ENCODE measurements at places on chromosomes 3 and 15.

DNA sequence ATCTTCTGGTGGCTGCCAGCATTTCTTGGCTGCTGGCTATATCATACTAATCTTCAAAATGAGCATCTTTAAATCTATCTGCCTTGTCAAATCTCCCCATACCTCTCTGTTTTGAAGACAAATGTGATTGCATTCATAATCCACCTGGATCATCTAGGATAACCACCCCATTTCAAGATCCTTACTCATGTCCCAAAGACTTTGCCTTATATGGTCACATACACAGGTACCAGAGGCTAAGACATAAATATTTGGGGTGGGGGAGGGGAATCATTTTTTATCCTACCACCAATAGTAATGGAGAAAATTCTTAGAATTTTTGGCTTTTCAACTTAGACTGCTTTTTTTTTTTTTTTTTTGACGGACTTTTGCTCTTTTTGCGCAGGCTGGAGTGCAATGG, 970.8 kb downstream of the PLOD2 start:
- DNase-seq, result no peak

- DNase-seq, result no peak
Observed at GRCh38 chr15:77830051-77830468, 197.3 kb upstream of the LINGO1 start.

GRCh38 chr3:116256843-116257485, 188.3 kb downstream of the LSAMP start:
- DNase-seq, result no peak

DNA sequence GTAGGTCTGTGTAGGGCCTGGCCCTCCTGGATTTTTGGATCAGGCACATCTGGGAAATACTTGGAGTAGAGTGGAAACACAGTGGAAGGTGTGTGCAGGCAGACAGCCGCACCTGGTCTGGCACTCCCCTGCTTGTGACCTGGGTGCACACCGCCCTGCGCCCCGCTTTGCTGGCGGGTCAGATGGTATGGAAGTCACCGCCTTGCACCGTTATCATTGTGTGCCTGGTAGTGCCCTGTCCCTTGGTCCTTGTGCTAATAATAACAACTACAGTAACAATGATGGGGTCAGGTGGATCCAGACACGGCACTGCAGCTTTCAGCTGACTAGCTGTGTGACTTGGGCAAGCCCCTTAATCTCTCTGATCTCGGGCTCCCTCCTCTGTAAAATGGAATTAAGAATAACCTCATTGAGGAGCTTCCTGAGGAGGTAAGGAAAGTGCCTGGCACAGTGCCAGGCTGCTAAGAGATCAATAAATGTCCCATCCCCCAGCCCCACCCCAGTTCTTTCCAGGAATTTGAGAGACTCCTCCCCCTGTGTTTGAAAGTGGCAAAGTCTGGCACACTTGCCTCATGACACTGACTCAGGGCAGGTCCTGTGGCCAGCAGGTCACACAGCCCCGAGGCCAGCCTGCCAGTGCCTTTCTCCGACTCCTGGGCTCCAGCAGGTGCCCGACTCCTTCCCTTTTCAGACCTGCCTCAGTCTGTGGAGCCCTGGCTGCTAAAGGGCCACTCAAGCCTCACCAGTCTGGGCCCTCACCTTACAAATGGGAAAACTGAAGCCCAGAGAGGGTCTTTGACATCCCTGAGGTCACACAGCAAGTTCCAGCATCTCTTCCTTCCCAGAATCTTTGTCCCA, 9.8 kb downstream of the ISG20 start:
- DNase-seq, result no peak

- DNase-seq, result no peak
Observed at GRCh38 chr15:62625429-62626033, 417.0 kb upstream of the TPM1 start.

DNA sequence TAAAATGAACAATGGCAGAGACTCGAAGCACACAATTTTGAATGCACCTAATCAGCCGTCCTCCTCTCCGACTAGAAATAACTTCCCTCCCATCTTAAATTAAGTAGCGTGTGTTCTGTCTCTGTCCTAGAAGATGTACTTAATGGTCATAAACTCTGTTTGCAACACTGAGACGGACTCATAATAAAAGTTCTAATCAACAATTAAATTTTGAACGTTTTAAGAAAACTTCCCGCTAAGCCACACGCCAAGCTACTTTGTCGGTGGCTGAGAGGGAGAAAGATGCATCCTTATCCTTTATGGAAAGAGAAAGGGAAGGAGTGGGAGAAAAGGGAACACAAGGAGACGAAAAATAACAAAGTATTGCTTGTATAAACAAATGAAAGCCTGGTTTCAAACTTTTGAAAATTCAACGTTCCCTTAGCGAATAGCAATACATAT, 989 bp downstream of the GNB4 start:
- DNase-seq, result no peak

DNA sequence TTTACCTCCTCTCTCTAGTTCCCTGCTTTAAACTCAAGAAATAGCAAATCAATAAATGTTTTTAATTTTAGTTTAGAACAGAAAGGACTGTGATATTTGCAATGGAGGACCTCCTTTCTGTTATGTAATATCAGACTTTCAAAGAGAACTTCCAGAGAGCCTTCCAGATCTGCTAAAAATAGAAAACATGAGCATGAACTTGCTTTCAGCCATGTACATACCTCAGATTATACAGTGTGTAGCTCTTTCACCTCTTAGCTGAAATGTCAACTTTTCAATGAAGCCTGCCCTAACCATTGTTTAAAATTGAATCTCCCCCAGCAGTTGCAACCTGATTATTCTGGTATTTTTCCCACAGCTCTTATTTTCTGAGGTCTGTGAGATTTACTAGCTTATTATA, 12.6 kb downstream of the CAPN7 start:
- no peak for DNase-seq

DNA sequence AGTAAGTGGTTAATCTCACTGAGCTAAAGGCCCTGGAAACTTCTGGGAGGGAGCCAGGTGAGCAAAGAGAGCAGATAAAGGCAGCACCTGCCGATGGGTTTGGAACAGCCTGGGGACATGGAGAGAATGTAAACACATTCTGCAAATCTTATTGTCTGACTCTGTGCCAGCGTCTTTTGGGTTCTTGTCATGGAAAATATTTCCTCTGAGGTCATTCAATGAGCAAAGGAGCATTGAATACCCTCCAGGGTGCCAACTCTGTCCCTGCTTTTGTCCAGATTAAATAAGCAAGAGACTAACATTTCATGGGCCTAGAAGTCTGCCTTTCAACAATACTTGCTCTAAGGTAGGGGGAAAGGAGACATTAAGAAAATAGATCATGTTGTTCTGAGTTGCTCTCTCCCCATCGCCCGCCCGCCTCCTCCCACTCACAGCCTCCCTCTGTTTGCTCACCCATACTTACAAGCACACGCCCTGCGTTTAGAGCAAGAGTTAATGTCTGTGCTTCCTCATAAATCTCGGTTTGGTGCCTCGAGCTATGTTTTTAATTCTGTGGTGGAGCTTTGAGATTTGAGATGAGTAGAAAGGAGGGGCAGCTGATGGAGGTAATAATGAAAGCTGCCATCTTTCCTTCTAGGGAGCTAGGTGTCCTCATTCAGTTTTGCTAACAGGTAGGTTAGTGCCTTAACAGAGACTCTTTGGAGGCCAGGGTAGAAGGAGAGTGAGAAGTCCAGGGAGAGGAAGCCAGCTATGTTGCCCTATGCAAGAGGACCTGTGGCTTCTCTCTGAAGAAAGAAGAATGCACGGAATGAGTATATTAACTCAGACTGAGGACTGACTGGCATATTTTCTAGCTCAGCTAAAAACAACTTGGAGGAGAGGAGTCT, 132.9 kb downstream of the TPRG1 start:
- DNase-seq, result no peak

DNA sequence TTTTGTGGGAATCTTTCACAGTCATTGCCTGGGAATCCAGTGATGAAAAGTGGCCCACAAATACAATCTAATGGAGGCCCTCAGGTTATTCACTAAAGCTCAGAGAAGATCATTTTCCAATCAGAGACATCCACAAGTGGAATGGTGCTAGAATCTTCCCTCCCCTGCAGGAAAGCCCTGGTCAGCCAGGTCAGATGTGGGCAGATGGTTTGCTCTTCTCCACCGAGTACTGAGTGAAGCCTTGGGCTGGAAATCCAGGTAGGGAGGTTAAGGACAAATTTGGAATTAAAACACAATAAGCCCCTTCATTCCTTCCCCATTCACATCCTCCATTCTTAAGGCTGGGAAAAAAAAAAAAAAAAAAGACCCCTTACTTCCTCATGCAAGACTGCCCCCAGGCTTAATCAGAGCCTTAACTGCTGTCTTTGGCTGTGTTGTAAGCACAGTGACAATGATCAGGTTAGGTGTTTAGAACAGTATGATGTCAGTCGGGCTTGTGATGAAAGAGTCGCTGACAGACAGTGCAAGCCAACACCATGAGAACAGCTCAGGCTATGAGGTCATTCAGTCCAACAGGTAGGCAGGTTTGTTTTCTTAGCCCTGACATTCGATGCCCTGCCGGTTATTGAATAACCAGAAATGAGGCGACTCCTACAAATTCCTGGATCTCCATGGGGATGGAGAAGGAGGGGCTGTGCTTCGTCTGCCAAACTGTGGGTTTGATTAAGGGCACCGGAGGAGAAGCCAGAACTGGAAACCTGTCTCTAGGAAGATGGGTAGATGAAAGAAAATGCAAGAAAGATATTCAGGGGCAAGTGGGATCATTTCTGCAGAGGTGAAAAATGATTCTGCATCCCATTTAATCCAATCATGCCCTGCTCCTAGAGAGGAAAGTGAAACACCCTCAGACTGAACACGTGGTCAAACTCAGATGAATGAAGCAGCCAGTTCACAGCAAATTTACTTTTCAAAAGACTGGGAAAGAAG, 23.5 kb upstream of the HES1 start:
- no peak for DNase-seq

- no peak for DNase-seq
Observed at GRCh38 chr3:2940062-2940461, 170.1 kb downstream of the IL5RA start.

GRCh38 chr15:73053398-73053723, 1.1 kb downstream of the NEO1 start:
- no peak for DNase-seq

DNA sequence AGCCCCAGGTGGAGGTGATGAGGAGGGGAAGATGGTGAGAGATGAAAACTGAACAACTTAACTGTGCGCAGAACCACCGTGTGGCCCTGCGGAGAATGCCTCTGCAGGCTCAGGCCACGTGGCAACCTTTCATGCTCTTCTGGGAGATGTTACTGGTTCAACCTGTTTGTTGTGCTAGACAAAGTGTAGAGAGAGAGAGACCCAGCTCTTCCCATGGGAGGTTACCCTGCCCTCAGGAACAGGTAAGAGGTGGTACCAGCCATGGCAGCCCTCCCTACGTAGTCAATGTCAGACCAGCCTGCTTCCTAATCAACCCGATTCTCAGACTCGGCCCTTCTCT, 37.0 kb upstream of the HACD2 start:
- no peak for DNase-seq

DNA sequence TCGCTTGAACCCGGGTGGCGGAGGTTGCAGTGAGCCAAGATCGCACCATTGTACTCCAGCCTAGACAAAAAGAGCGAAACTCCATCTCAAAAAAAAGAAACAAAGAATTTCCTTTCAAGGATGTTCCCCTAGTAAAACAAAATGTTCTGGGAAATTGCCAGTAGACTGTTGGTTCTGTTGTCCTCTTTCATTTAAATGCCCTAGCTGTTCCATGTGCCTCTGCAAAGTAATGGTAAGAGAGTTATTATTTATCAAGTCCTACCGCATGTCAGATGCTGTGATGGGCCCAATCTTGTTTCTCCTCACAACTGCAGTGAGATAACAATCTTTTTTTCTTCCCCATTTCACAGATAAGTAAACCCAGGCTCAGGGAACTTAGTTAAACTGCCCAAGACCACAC, 254.3 kb upstream of the TPM1 start:
- DNase-seq, result no peak

DNA sequence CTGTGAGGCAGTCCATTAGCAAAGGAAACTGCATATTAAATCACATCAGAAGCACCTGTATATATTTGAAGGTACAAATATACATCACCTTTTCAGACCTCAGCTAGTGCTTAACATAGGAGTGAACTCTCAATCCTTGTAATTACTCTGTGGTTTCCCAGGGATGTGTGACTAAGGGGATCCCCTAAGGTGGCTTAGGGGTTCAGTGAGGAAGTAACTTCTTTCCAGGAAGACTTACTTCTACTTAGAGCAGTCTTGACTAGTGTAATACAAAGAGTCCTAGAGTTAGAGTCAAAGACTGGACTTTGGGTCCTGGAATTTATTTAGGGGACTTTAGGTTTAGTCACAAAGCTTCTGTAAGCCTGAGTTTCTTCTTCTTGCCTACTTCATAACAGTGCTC, 8.7 kb upstream of the SUMF1 start:
- DNase-seq, result no peak

DNA sequence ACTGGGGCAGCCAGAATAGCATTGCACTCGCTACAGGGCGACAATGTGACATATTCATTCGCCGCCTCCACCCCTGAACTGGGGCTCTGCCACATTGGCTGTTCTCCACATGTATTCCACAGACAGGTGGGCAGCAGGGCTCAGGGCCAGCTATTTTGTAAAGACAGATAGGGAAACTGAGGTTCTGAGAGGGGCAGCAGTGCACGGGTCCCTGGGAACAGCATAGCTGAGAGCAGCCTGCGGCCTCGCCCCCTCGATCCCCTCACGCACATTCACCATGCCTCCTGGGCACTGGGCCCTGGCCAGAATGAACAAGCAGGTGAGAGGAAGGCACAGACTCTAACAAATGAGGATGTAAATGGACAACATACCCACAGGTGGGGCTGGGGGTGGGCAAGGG, 75.0 kb upstream of the SPATA12 start:
- DNase-seq, result no peak

- no peak for DNase-seq
Observed at GRCh38 chr3:134766290-134766689, 28.8 kb upstream of the EPHB1 start.

DNA sequence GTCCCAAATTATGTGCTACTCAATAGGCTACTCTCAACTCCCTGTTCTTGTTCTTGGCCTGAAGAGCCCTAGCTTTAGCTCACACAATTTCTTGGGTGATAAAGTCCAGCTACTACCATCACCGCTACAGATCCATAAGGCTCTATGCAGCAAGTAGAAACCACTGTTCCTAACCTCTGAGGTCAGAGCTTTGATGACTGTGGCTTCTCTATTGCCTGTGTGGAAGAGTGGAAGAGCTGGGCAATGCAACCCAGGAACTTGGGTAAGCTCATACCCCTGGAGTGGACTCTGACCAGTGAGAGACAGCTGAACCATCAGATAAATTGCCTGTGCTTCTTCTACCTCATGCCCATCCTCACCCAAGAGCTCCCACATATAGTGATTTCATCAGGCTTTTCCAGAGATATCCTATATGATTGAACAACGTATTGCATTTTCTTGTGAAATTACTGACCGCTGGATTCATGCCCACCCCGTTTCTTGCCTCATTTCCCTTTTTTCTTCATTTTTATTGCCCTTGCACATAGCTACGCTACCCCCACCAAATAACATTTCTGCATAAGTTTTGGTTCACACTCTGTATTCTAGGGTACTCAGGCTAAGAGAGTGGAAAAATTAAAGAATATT, 172.3 kb upstream of the MBNL1 start:
- DNase-seq, result no peak

DNA sequence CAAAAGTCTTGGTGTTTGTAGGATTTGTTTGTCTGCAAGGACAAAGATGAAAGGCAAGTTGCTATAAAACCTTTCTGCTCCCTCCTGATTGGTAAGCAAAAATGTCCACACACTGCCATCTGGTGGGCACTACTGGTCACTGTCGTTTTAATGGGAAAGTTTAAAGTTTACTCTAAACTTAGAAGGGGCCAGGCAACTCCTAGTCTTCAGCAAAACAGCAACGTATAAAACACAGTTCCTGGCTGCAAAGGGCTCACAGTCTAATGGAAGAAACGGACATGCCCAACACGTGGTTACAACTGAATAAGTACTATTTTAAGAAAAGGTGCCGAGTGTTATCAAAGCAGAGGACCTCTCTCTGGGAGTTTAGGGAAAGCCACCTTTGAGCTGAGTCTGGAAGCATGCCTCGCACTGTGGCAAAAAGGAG, 23.7 kb upstream of the TPRG1 start:
- DNase-seq, result peak; percentile 63
